ENCODE measurements at places on chromosomes 1 and 21.

- DNase-seq, result peak; percentile 67
Observed at GRCh38 chr1:212665241-212666115, 34.2 kb downstream of the BATF3 start.

DNA sequence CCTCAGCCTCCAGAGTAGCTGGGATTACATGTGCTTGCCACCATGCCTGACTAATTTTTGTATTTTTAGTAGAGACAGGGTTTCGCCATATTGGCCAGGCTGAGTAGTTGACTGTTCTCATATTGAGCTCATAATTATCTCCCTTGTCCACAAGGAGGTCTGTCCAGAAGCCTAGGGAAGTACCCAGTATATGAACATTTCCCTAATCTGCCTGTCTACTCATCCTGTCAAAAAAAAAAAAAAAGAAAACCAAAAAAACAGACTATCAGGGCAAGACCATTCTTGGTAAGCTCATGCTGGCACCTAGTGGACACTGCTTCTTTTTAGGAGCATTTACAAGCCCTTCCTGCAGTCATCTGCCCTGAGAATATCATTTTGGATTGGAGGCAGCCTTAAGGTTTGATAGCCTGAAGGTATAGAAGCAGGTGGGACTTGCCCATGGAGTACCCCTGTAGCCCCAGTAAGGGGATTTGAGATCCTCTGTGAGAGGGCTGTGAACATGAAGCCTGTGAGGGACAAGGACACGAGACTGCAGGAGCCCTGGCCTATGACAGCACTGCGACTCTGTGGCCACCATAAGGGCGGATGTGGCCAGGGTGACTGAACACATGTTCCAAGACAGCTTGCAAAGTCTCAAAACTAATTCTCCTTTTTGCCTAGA, 10.8 kb upstream of the DUSP12 start:
- DNase-seq, result peak; percentile 82

DNA sequence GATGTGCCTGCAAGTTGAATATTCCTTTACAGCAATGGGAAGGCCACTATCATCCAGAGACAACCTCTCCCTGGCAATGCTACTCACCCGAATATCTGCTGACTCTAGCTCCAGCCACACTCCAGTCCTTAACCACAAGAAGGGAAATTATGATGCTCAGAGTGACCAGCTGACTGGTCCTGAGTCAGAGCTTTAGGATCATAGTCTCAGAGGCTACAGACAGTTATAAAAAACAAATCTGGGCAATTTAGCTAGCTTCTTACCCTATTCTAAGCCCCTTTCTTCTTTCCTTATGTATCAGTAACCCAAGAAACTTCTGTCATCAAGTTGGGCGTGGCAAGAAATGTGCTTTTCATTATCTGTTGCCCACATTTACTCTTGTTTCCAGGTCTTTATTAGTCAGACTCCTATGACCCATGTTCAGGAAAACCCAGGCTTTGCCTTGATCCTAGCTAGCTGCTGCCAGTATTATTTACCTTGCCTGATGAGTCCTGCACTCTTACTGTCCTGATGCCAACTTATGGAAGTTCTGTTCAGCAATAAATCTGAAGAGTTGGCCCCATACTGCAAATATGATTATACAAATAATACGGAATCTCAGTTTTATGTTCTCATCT, 207.0 kb downstream of the TTLL7 start:
- DNase-seq, result peak; percentile 81

GRCh38 chr1:202976633-202977032, 9.6 kb upstream of the CYB5R1 start:
- DNase-seq, result no peak

- no peak for DNase-seq
Observed at GRCh38 chr1:36755303-36756230, 272.9 kb upstream of the CSF3R start.

DNA sequence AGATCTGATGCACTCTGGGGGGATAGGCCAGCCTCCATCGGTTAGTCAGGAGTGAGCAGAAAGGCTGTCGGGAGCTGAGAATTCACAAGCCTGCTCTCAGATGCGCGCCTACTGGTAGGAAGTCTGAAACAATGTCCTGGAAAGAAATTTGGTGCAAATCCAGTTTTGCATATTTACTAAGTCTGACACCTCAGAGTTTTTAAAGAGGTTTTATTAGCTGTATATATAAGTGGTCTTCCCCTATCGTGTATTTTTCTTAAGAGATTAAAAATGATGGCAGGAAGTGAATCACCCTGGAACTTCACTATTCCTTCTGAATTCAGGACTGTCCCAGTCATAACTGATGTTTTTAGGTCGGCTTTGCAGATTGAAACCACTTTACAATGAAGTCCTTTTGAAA, 99.8 kb upstream of the C1orf105 start:
- DNase-seq, result peak; percentile 82

DNA sequence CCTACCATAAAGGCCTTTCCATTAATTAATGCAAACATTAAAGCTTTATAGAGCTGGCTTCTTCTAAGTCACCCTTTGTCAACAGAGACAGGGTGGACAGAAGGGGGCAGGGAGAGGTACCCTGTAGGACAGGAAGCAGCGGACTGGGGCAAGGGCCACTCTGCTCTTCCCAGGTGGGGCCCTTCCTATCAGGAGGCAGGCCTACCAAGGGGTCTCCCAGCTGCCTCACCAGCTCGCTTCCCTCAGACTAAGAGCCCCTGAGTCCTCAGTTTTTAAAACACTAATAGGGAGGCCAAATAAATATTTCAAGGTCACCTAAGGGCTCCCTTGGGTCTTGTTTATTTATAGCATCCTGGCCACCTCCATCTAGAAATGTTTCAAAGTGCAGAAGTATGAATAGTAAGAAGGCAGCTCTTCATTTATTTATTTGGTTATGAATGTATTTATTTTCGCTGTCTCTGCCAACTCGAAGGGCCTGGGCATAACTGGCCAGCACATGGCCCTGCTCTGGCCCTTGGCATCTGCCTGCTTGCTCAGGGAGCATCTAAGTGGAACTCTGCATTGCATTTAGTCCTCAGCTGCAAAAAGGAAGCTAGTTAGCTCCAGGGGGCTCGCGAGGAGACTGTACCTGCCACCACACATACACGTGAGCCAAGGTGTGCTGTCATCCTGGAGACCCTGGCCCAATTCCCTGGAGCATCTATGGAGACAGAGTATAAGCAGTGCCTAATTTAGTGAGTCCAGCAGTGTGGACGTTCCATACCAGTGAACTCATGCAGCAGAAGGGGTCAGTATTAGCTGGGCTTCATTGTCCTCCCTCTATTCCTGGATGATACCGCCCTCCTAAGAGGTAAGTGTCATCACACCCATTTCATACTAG, 395.1 kb upstream of the VAMP3 start:
- no peak for DNase-seq

- no peak for DNase-seq
Observed at GRCh38 chr1:158979229-158979628, 30.5 kb upstream of the IFI16 start.

DNA sequence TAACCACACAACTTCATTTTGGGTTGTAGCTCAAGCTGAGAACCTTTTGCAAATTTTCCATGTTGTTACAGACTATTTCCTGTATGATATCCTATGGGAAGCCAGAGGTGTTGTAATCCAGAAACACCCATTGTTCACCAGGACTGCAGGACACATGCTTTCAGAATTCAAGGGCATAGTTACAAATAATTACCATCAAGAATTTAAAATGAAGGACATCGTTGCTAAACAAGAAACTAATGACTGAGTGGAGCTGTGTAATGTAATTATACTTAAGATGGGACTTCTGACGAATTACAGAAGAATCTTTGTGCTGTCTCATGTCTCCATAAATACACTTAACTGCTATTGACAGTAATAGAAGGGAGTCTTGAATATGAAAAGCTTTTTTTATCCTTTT, 47.6 kb upstream of the HOOK1 start:
- DNase-seq, result peak; percentile 32

GRCh38 chr1:83043244-83043643, 955.7 kb downstream of the TTLL7 start:
- DNase-seq, result peak; percentile 81

DNA sequence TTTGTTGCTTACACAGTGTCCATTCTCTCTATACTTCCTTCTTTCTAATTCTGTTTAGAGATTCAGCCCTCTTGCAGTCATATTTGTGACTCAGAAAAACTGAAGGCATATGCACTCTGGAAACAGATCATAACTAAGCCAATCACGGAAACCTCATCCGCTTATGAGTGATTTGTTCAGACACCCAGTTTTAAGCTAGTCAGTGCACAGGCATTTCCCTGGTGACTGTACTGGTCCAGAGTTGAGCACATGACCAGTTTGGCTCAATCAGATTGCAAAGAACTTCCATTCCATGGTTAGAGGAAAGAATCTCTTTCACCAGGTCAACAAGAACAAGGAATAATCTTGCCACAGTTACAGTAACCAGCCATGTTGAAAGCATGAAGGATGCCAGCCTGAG, 69.2 kb upstream of the SGIP1 start:
- peak; percentile 98 for DNase-seq

GRCh38 chr1:19425646-19426239, 59.6 kb downstream of the CAPZB start:
- no peak for DNase-seq

DNA sequence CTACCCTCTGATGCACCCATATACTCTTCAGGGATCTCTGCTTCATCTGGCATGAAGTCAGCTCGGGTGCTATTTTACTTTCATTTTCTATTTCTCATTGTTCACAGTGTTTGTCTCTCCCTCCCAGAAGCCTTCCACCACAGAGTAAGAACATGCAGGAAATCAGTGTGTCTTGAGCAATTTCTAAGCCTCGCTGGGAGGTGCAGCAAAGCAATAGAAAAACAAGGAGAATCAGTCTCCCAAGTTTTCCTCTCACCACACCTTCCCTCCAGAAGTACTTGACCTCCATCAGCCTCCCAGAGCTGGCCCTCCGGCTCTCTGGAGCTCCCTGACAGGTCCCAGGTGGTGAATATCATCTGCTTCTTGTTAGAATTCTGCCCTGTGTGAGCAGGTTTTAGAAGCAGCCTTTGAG, 594.7 kb upstream of the CAMK1G start:
- peak; percentile 73 for DNase-seq

- DNase-seq, result no peak
Observed at GRCh38 chr1:3439346-3440299, 14.8 kb upstream of the ARHGEF16 start.
